ENCODE measurements at places on chromosomes 2 and 18. TPM values are rescaled to one million over a fixed set of nuclear protein-coding genes. Genes with fewer than 3 reads are reported as not detected.

DNA sequence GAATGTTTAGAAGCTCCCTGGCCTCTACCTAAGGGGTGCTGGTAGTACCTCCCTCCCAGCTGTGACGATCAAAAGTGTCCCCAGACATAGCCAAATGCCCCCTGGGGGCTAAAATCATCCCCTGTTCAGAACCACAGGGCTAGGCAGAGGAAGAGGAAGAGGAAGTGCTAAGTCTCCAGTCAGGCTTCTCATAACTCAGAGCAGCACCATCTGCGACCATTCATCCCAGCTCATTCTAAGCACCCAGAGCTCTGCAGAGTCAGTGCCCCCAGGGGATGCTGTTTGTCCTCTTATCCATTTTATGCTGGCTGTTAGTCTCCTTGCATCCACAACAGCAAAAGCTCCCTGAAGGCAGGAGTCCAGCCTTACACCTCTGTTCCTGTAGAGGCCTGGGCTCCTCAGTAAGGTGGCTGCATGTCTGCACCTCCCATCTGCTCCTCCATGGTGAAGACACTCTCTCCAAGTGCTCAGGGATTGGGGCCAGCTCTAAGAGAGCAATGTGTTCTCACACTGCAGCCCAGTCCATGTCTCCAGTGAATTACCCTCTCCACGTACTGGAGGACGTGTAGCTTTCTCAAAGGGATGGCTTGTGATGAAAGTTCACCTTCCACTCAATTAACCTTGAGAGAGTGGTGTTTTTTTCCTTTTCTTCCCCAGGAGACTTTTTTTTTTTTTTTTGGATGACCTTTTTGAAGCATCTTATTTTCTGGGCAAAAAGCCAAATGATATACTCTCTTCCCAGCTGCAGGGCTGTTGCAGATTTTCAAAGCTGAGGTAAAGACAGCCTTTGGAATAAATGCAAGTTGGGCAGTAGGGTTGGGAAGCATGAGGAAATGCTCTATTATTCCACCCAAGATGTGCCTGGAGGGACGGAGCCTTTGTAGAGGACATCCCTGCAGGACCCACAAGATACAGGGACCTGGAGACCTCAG lies 158.9 kb upstream of the SLC14A2 start:
- peaks cover 4% of the 10 kb centered on the region for H3K27me3 ChIP-seq
- no peak for DNase-seq
- no peaks in the 10 kb centered on the region for H3K4me1 ChIP-seq
- H3K27ac ChIP-seq: no peak overlapping the region
- H3K4me3 ChIP-seq: no peak overlapping the region

- H3K4me3 ChIP-seq: no peak overlapping the region
- H3K27me3 ChIP-seq: no peaks in the 10 kb centered on the region
- H3K36me3 ChIP-seq: no peaks in the 10 kb centered on the region
Observed at GRCh38 chr18:74916773-74917393, 292.1 kb downstream of the PTGR3 start.

The RAD51AP2 gene
- 0.10 TPM for total RNA-seq

The B3GNT7 gene
- total RNA-seq: 1.7 TPM

All from astrocyte (in vitro differentiated cells and primary cell).